Liver (tissue), 10 donors: ENCODE measurements at places on chromosomes 4 and X. TPM values are rescaled to one million over a fixed set of nuclear protein-coding genes. Genes with fewer than 3 reads are reported as not detected.
A peak's percentile ranks its signal among the peaks of the same experiment; 100 is the strongest.

GRCh38 chrX:123083924-123084323 lies 100.2 kb upstream of the GRIA3 start:
- no peak overlapping the region for H3K27ac ChIP-seq
- H3K27me3 ChIP-seq: no peaks in the 10 kb centered on the region
- H3K4me3 ChIP-seq: no peak overlapping the region

DNA sequence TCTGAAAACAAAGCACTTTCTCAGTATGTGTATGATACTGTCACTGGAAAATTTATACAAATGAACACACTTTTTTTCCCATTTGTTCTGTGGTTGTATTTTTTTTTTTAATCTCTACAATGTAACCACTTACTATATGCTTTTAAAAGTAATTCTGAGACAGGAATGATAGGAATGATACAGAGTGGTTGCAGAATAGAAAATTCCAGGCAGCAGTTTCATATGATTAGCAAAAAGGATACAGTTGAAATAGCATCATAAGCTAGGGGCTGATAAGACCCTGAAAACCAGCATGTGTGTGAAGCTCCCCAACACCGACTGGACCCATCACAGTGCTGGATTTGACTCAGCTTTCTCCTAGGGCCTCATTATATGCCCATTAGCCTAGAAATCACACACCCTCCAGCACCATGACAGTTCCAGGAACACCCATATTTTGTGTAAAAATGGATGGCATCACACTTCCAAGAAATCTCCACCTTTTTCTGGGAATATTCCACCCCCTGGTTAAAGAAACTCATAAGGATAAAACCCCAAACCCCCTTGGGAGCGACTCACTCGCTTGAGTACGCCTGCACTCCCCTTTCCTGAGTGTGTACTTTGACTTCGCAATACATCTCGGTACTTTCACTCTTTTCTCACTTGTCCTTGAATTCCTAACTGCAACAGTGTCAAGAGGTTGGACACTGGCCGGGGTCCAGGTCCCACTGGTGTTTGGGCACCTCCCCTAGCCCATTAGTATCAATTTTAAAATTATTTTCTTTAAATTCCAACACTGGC lies 77.4 kb upstream of the AGA start:
- H3K4me1 ChIP-seq: no peaks in the 10 kb centered on the region
- DNase-seq: no peak
- H3K27ac ChIP-seq: no peak overlapping the region
- no peaks in the 10 kb centered on the region for H3K27me3 ChIP-seq
- H3K4me3 ChIP-seq: no peak overlapping the region

GRCh38 chr4:171015441-171015840 lies 797.8 kb upstream of the GALNTL6 start:
- no peaks in the 10 kb centered on the region for H3K4me1 ChIP-seq
- H3K36me3 ChIP-seq: no peaks in the 10 kb centered on the region
- H3K27me3 ChIP-seq: no peaks in the 10 kb centered on the region
- H3K4me3 ChIP-seq: no peak overlapping the region

Gene PHEX
- 0.14 TPM for total RNA-seq

Gene TIGD2
- 21.7 TPM for total RNA-seq

DNA sequence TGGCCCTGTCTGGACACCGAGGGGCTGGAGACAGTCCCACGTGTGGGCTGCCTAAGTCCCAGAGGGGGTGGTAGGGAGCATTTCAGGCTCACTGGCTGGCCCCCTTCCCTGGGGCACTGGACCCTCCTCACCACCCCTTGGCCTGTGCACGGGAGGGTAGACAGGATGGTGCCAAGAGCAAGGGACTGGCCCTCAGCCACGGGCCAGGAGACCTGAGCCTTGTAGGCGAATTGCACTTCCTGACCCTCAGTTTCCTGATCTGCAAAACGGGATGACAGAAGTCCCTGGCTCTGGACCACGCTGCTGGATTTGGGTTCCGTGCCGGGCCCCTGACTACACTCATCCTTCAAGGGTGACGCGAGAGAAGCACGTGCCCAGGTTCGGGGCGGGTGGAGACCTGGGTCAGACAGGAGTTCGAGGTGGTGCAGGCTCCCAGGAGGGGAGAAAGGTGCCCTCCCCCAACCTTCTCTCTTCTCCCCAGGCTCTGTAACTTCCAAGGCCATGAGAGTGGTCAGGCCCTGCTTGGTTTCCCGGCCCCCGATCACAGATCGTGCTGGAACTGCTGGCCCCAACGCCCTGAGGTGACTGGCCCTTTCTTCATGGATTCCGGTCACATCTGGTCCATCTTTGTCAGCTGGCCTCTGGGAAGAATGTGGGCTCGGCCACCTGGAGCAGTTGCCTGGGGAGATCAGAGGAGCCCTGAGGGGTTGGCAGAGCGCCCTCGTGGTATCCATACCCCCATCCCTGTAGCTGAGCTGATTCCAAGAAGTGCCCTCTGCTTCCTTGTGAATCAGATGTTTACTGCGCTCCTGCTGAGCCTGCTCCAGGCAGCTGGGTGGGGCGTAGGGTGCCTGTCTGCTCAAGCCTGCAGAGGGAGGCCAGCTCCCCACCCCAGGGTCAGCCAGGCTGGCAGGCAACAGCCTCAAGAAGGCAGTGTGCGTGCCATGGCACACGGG lies 3.3 kb downstream of the SH3BP2 start:
- no peaks in the 10 kb centered on the region for H3K36me3 ChIP-seq
- peak; percentile 33 for DNase-seq
- no peak overlapping the region for H3K4me3 ChIP-seq

DNA sequence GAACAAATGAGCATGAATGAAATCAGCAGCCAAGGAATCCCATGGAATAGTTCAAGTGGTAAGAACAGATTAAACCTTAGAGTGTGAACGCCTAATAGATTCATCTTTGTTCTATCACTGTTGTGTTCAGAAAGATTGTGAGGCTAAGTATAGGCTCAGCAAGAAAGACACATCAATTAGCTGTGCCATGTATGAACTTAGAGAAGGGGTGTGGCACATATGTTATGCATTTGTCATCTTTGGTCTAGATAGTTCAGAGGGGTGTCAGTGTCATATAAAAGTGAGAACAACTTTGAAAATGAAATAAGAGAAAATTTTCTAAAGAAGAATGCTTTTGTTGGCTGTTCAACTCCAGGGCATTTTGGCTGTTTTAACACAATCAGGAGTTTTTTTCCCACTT lies 9.4 kb downstream of the DAPP1 start:
- no peak overlapping the region for H3K27ac ChIP-seq
- no peaks in the 10 kb centered on the region for H3K27me3 ChIP-seq
- no peaks in the 10 kb centered on the region for H3K36me3 ChIP-seq

Gene RFC1
- 45.2 TPM for total RNA-seq

DNA sequence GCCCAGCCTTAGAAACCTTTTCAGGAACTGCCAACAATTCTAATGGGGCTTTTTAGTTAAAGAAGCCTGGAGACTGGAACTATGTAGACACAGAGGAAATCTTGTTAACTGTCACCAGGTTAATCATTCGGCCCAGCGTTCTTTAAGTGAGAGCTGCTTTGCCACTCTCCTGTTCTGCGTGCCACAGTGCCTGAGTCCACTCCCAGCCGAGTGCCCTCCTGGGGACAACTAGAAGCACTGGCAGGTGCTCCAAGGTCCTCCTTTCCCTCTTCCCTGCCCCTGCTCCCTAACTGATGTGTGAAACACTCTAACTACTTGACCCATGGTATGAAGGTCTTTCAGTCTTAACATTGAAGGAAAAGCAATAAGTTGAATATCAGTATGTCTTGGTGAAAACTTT lies 151.2 kb upstream of the TLL1 start:
- H3K36me3 ChIP-seq: no peaks in the 10 kb centered on the region
- DNase-seq: no peak
- H3K4me1 ChIP-seq: peaks cover 4% of the 10 kb centered on the region
- H3K4me3 ChIP-seq: no peak overlapping the region
- H3K27me3 ChIP-seq: no peaks in the 10 kb centered on the region
- H3K27ac ChIP-seq: no peak overlapping the region

DNA sequence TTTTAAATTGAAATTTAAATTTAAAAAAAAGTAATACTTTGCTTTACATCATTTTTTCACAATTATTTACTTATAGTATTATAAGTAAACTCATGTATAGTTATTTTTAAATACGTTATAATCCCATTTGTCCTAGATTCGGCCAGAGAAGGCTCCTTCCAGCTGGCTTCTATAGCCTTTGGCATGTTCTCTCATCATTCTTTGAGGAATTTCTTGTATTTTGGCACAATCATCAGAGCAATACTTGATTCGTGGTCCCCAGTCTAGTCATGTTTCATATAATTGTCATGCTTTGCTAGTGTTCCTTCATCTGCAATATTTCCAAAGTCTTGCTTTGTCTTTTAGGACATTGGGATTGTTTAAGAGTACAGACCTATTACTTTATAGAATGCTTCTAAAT lies 1037.9 kb upstream of the AGA start:
- no peaks in the 10 kb centered on the region for H3K4me1 ChIP-seq
- H3K4me3 ChIP-seq: no peak overlapping the region
- no peaks in the 10 kb centered on the region for H3K27me3 ChIP-seq

Gene HOPX
- 2.4 TPM for total RNA-seq
